ENCODE measurements at places on chromosomes 11 and 22.
A peak's percentile ranks its signal among the peaks of the same experiment; 100 is the strongest.

- peak; percentile 45 for DNase-seq
Observed at GRCh38 chr11:95154514-95154913, 64.9 kb downstream of the ENDOD1 start.

- DNase-seq = no peak
Observed at GRCh38 chr11:21082853-21083252, 413.5 kb downstream of the NELL1 start.

GRCh38 chr11:3745161-3745560 lies 52.2 kb downstream of the NUP98 start:
- no peak for DNase-seq

DNA sequence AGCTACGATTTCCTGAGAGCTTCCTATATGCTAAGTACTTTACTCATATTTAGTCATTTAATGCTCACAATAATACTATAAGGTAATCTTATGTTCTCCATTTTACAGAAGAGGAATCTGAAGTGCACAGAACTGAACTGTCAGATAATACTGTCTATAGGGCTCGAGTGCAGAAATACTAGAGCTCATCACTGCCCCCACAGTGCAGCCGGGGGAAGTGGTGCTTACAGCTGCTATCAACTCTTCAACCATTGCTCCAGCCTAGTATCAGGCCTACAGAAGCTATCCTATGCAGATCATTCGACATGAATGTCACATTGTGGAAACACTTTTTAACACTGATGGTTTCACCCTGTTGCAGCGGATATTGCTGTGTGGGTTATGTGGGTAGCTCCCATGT lies 929.9 kb downstream of the NTM start:
- DNase-seq = no peak

GRCh38 chr11:95937358-95937757 lies 13.5 kb upstream of the MTMR2 start:
- DNase-seq = no peak

GRCh38 chr11:16185042-16185441 lies 171.3 kb downstream of the SOX6 start:
- no peak for DNase-seq

DNA sequence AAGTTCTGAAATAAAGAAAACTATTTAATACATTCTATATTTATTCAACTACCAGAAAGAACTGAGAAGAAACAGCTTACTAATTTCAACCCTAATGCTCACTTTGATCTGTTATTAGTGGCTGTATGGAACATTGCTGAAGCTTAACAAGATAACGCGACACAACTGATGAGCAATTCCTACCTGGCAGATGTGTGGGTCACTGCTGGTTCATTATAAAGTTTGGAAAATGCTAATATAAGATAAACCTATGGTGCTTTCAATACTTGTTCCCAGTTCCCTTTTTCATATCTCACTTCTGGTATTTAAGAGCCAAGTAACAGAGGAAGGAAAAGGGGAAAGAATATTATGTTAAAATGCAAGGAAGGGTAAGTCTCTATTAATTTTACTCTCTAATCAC lies 10.5 kb downstream of the CTSC start:
- no peak for DNase-seq

DNA sequence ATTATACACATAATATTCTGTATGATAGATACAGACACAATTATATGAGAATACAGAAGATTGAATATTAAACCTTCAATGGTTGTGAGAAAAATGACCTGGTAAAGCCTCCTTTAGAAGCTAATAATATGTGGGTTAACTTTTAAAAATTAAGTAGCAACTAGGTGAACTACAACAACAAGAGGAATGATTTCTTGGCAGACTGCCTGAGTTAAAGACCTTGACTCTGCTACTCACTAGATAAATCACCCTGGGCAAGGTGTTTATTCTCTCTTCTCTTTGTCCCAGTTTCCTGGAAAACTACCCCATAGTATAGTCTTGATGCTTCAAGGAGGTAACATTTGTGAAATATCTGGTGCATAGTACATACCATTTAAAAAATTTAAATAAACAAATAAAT lies 519.6 kb upstream of the TENM4 start:
- DNase-seq = peak; percentile 12

DNA sequence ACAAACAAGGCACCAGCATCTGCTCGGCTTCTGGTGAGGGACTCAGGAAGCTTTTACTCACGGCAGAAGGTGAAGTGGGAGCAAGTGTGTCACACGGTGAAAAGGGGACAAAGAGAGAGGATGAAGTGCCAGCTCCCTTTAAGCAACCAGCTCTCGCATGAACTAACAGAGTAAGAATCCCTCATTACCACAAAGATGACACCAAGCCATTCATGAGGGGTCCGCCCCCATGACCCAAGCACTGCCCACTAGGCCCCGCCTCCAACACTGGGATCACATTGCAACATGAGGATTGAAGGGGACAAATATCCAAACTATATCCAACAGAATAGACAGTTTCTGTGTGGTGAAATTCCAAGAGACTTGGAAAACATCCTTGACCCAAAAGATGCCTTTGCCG lies 198.2 kb upstream of the POU2AF2 start:
- DNase-seq = peak; percentile 59

DNA sequence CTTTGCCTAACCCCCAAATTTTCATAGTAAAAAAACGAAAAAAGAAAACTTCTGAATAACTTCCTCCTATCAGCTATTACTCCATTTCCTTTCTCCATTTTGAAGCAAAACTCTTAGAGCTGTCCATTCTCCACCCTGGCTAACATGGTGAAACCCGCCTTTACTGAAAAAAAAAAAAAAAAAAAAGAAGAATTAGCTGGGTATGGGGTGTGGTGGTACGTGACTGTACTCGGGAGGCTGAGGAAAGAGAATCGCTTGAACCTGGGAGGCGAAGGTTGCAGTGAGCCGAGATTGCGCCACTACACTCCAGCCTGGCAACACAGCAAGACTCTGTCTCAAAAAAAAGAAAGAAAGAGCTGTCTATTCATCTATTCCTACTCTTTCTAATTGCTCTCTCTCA lies 11.3 kb upstream of the NXF1 start:
- DNase-seq = no peak

DNA sequence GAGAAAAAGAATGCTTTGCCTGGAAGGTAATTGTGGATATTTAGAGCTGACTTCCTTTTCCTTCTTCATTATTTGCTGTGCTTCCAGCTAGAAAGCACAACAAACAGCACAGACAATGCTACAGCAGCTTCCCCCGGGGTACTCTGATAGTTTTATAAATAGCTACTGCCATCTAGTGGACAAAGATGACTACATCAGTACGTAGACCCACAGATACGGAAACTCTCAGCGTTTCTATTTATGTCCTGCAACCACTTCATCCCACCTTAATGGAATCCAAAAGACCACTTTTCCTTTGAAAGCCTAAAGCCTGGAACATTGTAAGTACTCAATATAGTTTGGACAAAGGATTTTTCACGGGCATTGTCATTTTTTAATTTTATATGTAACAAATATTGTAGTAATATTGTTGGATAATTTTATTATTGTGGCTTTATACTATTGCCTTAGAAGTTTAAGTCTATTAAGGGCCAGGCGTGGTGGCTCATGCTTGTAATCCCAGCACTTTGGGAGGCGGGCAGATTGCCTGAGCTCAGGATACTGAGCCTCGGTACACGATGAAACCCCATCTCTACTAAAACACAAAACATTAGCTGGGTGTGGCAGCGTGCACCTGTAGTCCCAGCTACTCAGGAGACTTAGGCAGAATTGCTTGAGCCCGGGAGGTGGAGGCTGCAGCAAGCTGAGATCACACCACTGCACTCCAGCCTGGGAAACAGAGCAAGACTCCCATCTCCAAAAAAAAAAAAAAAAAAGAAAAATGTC lies 7.5 kb downstream of the HSPA8 start:
- DNase-seq = peak; percentile 75

Data from M059J (cell line).